EL (cell line): ENCODE measurements at places on chromosomes 7 and 10.

GRCh38 chr7:44259547-44260457 is 59.0 kb downstream of the YKT6 start:
- DNase-seq = peak; percentile 94

DNA sequence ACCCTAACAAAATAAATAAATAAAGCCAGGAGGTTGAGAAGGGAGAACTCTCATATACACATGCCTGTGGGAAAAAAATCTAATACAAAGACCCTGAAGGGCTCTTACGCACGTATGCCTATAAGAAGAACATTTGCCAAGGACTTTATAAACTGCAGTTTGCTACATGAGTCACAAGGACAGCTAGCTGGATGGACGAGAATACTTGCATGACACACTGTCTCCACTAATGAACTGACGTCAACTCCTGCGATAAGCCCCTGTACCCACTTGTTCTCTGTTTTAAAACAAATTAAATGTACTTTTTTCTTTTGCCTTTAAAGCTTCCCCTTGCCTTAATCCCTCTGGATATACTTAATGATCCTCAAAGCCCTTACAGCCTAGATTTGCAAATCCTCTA is 374.6 kb upstream of the GHITM start:
- peak; percentile 2 for DNase-seq

- no peak for DNase-seq
These were observed 228.9 kb upstream of the HABP2 start for GRCh38 chr10:113323985-113324384.

DNA sequence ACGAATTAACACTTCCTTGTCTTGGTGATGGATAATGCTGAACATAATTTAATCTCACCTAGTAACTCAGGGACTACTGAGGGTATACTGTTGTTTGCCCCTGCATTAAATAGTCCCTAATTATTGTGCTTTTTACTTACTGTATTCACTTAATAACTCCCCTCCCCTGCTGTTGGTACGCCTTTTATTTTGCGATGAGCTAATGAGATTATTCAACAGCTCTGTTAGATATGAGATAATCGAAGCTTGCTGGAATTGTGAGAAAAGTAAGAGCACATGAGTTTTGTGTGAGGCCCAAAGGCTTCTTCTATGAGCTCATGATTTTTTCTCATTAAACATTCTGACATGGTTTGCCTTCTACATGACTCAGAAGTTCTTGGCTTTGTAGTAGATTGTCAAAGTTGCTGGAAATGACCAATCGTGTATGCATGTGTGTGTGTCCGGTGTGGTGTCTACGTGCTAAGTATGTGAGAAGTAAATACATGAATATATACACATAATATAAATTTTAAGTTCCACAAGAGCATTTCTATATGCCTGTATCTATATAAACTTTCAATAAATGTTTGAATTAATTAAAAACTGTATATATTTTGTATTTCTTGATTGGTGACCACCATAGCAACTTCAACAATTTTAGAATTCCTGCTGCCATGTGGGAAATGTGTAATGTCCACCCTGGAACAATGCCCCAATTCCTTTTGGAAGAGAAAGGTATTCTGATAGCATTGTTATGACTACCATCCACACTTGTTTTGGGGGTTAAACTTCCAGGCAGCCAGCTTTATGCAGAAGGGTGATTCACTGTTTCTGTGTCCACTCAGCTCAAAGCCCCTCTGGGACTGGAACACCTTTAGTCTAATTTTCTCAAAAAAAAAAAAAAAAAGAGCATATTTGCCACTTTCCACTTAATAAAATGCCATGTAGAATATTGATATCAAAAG is 106.2 kb downstream of the SAMD9 start:
- DNase-seq = peak; percentile 94

GRCh38 chr10:62620491-62620890 is 184.0 kb upstream of the ADO start:
- DNase-seq = no peak

GRCh38 chr7:35781767-35782515 is 18.9 kb upstream of the SEPTIN7 start:
- no peak for DNase-seq

GRCh38 chr7:14691034-14691433 is 211.5 kb downstream of the DGKB start:
- no peak for DNase-seq

GRCh38 chr10:119352042-119352441 is 144.7 kb downstream of the GRK5 start:
- DNase-seq = no peak

DNA sequence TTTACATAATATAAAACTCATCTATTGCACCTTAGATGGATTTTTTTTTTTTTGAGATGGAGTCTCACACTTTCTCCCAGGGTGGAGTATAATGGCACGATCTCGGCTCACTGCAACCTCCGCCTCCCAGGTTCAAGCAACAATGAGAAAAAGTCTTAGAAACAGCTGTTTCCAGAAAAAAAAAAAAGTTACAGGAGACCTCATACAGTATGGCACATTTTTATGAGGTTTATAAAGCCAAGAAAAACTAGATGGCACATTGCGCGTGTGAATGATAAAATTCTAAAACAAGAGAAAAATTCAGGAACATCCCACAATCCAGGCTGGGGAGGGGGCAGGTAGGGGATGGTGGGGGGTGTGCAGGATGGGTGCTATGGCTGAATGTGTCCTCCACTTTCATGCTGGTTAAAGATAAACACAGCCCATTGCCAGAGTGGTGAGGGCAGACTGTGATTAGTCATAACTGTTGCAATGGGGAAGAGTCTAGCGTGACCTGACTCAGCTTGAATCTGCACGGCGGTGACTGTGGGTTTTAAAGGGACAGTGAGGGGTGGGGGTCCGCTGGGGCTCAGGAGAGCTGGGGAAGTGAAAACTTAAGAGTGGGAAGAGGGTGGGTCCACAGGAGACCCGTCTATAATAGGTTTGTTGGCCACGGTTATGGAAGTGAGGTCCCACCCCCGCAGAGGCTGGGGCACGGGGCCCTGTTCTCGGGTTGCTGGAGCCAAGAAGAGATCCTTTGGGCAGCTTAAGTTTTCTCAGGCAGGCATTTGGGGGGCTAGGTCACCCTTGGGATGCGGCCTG is 11.9 kb upstream of the LRRC27 start:
- DNase-seq = peak; percentile 83

GRCh38 chr10:119535305-119535704 is 7.2 kb downstream of the RGS10 start:
- peak; percentile 36 for DNase-seq

DNA sequence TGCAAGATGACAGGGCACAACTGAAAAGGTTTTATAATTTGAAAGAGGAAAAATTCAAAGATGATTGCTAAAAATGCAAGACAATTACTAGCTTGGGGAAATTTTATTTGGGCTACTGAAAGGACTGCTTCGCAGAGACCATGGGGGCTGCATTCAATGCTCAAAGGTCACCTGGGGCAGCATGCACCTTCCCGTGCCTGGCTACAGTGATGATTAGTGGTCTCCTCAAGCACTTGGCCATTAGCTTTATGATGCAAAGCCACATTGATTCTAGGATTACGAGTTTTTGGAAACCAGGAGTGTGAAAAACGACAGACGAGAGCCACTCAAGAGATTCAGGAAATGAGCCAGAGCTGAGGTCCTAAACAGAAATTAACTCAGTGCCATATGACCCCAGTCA is 764.6 kb downstream of the PHTF2 start:
- no peak for DNase-seq

DNA sequence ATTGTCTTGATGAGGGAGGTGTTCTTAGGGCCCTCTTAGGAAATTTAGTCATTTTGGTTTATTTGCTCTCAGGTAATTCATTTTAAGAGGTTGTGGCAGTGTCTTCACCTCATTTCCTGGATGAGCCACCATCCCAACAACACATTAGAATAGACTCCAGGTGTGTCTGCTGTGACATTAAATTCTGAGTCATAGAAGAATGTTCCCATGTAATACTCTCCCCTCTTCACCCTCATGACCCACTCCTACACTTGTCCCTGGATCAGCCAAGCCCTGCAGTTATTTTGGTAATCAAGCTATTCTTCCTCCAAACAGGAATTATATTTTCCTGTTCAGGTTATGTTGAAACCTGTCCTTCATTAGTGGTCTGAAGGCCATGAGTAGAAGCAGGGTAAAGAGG is 944.1 kb downstream of the SORCS3 start:
- DNase-seq = peak; percentile 1

DNA sequence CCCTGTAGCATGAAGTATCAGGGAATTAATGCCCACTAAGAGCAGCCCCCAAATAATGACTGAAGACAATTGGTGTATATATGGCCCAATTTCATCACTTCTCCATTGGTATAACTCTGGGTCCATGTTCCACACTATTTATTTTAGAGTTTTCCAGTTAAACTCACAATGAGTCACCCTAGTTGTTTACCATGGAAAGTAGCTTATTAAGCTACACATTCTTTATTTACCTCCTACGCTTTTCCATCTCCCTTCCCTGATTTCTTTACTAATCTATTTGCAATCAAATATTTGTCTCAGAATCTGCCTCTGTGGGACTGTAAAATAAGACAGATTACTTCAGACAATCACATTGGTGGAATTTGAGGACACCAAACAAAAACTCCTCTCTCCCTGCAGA is 655.6 kb downstream of the SORCS1 start:
- peak; percentile 10 for DNase-seq

- DNase-seq = no peak
These were observed 593.5 kb downstream of the NRG3 start for GRCh38 chr10:82468453-82468852.

GRCh38 chr10:24383681-24384106 is 174.8 kb downstream of the KIAA1217 start:
- peak; percentile 93 for DNase-seq

DNA sequence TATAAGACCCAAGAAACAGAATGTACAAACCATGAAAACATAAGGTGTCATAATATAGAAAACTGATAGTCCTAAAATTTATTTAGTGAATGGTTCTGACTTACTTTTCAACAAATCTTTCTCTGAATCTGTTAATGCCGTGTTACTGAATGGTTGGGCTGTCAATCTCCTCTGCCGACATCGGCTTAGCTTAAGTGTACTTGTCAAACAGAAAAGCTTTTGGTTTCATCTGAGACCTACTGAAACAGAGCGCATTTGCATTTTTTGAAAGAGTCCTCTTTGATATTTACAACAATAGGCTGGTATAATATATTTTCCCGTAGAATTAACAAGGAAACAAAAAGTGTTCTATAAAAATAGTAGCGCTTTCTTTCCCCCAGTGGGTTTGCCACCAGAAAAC is 120.9 kb upstream of the ZNF804B start:
- DNase-seq = no peak

DNA sequence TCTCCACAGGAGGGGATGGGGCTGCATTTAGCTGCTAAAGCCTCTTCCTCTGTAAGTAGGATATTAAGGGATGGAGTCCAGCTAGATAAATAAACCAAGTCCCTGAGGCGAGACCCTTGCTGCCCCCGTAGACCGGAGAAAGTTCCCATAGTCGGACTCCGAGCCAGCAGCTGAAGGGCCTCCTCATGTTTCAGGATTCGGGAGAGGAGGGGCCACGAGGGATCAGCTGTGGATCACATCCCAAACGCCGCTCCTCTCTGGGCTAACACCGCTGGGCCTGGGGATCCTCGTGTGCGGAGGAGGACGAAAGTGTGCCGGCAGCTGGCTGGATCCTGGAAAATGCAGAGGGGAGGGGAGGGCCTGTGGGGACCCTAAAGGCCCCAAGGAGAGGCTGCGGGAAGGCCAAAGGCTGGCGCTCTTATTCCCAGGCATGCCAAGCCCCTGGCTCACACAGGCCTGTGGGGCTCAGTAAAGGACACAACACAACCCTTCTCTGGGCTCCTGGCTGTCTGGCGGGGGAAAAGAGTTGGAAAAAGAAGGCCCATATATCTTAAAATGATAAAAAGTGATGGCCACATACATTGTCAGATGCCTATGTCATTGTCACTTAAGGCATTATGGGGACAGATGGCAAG is 82.5 kb upstream of the TMEM72 start:
- DNase-seq = no peak

DNA sequence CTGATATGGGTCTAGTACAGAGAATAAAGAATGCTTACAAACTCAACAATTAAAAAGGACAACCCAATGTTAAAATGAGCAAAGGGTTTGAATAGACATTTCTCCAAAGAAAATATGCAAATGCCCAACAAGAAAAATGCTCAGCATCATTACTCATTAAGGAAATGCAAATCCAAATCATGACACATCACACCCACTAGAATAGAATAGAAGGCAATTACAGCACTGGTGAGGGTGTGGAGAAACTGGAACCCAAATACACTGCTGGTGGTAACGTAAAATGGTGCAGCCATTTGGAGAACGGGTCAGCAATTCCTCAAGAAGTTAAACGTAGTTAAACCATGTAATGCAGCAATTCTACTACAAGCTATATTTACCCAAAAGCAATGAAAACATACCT is 53.8 kb downstream of the KDM7A start:
- DNase-seq = no peak

- no peak for DNase-seq
These were observed 100.7 kb downstream of the OSBPL3 start for GRCh38 chr7:24879291-24879690.

GRCh38 chr10:89836840-89837164 is 135.4 kb downstream of the KIF20B start:
- no peak for DNase-seq

GRCh38 chr7:140924019-140924820 is 509 bp downstream of the BRAF start:
- DNase-seq = peak; percentile 63

DNA sequence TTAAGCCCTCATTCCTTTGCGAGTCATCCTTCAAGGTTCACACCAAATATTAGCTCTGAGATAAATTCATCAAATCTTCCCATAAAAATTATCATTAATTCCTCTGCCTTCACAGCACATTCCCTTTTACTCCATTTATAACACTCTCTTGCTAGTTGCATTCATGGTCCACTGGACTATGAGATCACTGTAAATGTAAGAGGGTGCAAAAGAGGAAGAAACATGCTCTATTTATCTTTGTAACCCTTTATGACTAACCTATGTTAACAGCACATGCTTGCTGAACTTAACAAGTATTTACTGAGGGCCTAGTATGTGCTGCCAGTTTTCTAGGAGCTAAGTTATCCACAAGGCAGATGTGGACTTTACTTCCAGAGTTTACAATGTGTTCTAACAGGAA is 86.7 kb upstream of the TMEM168 start:
- no peak for DNase-seq

DNA sequence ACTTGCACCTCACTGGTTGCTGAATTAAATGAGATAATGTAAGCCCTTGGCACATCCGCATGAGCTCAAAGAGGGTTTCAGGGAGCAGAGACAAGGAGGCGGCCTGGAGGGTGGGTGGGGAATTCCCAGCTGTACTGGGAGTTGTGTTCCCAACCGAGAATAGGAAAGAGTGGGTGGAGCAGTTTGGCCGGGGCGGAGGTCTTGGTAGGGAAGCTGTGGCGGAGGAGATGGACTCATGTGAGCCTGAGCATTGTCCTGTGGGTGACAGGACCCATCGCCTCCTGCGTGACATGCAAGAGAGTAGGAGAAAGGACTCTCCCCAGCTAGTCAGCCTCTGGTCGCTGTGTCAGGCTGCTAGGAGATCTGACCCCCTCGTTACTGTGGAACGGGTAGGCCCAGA is 41.0 kb upstream of the SAMD8 start:
- DNase-seq = no peak

GRCh38 chr7:36809510-36809909 is 85.2 kb upstream of the AOAH start:
- no peak for DNase-seq
